ENCODE measurements at places on chromosomes 5 and 9.

DNA sequence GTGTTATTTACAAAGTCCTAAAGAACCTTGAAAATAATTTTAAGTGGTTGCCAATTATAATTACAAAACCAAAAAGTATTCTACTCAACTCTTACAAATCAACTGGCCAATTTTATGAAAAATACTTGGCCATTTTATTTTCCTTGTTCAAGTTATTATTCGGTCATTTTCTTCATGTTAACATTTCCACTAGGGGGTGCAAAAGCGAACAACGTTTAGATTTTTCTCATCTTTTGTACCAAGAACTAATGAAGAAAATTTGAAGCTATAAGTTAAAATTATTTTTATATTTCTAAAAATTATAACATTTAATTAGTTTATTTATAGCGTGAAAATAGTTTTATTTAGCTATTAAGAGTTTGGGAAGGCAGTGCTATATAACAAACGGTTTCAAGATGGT is 1453.3 kb downstream of the MAT2B start:
- DNase-seq, result no peak

- no peak for DNase-seq
These were observed 382.7 kb downstream of the CDH12 start for GRCh38 chr5:22470408-22470807.

DNA sequence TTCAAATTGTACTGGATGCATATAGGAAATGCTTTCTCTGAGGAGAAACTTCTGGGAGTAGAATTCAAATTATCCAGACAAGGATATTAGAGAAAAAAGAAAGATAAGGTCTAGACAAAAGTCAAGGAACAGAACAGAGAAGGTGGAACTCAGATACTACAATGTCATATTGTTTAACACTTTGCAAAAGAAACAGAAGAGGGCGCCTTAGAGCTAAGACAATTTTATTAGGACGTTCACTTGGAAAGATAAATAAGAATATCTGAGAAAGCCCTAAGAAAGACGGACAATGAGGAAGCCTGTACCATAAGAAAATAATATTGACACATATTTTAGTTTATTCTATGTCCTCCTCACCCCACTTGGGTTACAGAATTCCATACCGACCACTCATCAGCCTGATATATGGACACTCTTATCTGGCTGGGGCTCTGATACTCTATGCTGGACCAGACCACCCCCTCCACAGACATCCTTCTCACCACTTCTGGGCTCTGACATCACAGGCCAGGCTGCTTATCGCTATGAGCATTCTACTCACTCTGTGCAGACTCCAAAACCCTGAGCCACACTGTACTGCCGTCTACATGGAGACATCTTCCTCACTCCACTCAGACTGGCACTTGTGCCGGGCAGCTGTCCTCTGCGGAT is 9.1 kb upstream of the AK3 start:
- DNase-seq, result peak; percentile 71

DNA sequence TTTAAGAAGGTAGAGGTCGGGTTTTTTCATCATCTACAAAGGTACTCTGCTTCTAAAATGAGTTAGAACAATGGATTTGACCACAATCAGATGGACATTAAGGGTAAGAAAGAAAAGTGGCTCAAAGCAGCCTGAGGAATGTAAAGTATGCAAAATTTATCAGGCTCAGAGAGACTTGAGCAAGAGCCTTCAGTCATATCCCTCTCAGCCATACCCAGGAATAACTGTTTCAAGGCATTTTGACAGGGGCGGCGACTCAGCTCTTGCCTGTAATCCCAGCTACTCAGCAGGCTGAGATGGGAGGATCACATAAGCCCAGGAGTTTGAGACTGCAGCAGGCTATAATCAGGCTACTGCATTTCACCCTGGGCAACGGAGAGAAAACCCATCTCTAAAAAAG is 38.8 kb upstream of the ANXA2R start:
- DNase-seq, result no peak

- DNase-seq, result no peak
These were observed 231.6 kb upstream of the VLDLR start for GRCh38 chr9:2390028-2390427.

DNA sequence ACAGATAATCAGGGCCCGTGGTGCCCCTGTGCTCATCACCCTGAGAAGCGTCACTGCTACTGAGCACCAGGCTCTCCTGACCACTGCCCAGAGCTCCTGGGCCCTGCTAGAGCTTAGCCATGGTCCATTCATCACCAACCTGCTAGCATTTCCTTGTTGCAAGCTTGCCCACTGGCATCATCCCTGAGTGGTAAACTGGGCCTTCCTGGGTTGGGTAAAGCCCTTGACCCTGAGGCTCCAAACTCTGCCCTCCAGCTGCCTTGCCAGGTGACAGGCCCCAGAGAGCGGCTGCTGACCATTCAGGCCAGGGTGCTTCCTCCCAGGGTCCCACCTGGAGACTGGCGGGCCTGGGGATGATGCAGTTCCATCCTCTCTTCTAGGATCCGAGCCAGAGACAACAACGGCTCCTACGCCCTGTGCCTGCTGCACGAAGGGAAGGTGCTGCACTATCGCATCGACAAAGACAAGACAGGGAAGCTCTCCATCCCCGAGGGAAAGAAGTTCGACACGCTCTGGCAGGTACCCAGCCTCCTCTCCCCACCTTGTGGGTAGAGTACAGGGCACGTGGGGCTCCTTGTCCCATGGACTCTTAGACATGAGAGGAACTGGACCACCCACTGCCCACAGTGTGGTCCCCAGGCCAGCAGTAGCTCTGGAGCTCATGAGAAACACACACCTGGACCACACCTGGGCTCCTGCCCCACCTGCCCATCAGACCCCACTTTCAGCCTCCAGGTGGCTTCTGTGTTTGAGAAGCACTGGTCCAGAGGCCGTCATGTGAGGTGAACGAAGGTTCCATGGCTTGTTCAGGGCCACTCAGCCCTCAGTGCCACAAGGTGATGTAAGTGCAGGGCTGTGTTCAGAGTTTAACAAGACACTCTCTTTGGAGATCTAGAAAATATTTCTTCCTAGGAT is 60.5 kb downstream of the SYK start:
- DNase-seq, result no peak

GRCh38 chr9:7358876-7359275 is 440.7 kb downstream of the DMAC1 start:
- no peak for DNase-seq

- peak; percentile 63 for DNase-seq
These were observed 18.5 kb upstream of the TOR2A start for GRCh38 chr9:127753622-127754021.

GRCh38 chr9:133869674-133870405 is 122.3 kb downstream of the VAV2 start:
- no peak for DNase-seq

DNA sequence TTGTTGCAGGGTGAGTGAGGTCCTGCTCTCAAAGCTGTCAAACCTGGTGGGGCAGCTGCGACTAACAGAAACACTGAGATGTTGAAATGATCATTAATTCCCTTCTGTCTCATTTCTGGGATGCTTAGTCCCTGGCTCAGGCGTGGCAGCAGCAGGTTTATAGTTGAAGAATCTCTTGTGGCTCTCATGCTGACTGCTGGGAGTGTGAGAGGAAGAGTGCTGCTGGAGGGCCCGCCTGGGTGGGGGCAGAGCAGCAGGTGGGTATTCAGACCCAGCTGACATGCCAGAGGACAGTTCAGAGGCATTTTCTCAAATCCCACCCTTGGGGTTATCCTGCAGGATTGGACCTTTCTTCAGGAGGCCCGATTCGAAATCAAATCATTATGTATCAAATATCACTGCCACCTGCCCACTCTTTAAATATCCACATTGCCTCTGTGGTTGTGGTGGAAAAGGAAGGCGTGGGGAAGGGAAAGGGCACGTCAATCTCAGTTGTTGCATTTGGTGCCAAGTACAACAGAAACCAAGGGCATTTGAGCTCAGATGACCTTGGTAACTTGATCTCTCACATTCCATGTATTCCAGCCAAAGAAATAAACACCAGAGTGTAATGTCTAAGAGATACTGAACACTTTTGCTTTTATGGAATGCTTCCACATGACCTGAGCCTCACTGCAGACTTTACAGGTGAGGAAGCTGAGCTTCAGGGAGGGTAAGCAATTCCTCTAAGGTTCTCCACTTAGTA is 224.3 kb downstream of the AOPEP start:
- no peak for DNase-seq

Data from suppressor macrophage (primary cell).